NCI-H2081 treated with DMSO at 0.1 percent for 48 hours (cell line): ENCODE measurements at places on chromosomes 6 and 20.

- no peak for DNase-seq
Measured at GRCh38 chr6:34852406-34853085, 35.3 kb downstream of the TAF11 start.

GRCh38 chr6:686497-686896, 6.4 kb downstream of the EXOC2 start:
- DNase-seq = no peak

DNA sequence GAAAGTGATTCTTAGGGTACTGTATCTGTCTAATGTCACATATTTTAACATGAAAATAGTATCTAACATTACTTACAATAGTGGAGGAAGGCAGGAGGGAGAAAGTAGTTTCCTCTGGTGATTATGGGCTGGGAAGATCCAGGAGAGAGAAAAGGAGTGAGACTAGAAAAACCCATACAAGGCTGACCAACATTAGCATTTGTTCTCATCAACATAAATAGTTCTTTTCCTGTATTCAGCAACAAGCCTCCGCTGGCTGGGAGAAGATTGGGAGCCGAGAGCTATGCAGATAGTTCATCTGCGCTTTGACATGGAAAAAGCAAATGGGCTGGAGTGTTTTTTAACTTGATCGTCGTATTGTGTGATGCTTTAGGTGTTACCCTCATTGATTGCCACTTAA, 239.4 kb downstream of the PHACTR1 start:
- no peak for DNase-seq

GRCh38 chr6:20415304-20415703, 13.6 kb downstream of the E2F3 start:
- no peak for DNase-seq

- no peak for DNase-seq
Measured at GRCh38 chr20:21027569-21027968, 78.6 kb downstream of the LINC00237 start.

- no peak for DNase-seq
Measured at GRCh38 chr6:87473419-87473903, 687 bp downstream of the SLC35A1 start.
